IMR-90 (cell line): ENCODE measurements at places on chromosomes 12 and 14. TPM values are rescaled to one million over a fixed set of nuclear protein-coding genes. Genes with fewer than 3 reads are reported as not detected.

ETFBKMT gene
- 2.5 and 3.3 TPM in 2 replicates for total RNA-seq

RNU6-8 gene
- total RNA-seq = not detected in 2 replicates

IAPP gene
- not detected in 2 replicates for total RNA-seq

GRIN2B gene
- total RNA-seq = not detected in 2 replicates

GMPR2 gene
- total RNA-seq = 56.1 and 92.5 TPM in 2 replicates

CMKLR1 gene
- not detected in 2 replicates for total RNA-seq

PROX2 gene
- not detected in 2 replicates for total RNA-seq
